ENCODE measurements at places on chromosomes 7 and 10. TPM values are rescaled to one million over a fixed set of nuclear protein-coding genes. Genes with fewer than 3 reads are reported as not detected.

DNA sequence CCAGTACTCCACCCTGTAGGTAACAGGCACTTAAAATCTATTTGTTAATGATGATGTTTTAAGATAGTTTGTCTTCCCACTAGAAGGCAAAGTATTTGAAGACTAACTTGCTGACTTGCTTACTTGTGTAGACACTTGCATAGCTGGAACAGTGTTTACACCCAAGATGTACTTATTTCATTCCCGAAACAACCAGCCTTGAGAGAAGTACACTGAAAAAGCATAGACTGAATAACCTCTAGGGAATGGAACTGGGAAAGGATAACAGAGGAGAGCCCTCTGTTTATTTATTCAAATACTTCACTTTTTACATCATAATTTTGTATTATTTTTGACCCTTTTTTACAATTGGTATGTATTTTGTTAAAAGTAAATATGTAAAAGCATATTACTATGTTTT is 33.1 kb upstream of the TMEM26 start:
- DNase-seq, result no peak

SH3PXD2A gene
- 2.6 TPM for total RNA-seq

VPS41 gene
- total RNA-seq, result 30.9 TPM

DNA sequence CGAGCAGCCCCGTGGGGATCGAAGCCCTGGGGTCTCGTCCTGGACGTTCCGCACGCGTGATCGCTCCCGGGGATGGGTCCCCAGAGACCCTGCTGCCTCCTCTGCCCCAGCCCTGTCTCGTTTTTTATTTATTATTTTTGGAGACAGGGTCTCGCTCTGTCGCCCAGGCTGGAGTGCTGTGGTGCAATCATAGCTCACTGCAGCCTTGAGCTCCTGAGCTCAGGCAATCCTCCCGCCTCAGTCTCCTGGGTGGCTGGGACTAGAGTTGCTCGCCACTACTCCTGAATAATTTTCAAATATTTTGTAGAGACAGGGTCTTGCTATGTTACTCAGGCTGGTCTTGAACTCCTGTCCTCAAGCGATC is 319 bp upstream of the STX1A start:
- no peak for DNase-seq

DNA sequence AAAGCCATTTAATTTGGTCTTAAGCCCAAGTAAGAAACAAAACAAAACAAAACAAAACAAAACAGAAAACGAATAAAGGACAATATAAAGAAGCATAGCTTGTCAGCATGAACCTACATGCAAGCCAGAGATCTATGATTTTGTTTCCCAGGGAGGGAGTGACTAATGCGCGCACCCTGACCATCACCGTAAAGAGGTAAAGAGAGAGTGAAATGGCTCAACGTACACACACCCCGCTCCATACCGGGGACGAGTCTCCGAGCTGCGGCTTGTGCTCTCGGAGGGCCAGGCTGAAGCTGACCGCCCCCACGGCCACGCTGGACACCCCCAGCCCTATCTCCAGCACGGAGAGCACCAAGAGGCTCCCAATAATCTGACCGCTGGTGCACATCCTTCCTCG is 1.1 kb downstream of the TMEM196 start:
- no peak for DNase-seq

DNA sequence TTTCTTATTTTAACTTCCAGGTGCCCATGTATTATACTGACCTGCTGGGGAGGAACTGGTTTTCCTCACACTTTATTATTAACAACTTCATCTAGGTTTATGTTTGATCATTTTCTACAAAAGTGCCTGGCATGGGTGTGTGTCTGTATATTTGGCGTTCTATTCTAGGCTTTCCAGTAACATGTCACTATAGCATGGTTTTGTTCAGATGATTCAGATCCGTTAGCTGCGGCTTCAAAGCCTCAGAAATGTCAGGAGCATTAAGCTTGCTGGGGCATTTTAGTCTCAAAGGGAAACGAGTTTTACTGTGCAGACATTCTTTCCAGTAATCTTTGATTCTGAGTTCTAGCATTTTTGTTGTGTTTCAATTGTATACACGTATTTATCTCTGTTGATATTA is 2.3 kb downstream of the INPP5A start:
- no peak for DNase-seq

All from dermis microvascular lymphatic vessel endothelial cell (primary cell).